ENCODE measurements at places on chromosomes 1 and 21.

DNA sequence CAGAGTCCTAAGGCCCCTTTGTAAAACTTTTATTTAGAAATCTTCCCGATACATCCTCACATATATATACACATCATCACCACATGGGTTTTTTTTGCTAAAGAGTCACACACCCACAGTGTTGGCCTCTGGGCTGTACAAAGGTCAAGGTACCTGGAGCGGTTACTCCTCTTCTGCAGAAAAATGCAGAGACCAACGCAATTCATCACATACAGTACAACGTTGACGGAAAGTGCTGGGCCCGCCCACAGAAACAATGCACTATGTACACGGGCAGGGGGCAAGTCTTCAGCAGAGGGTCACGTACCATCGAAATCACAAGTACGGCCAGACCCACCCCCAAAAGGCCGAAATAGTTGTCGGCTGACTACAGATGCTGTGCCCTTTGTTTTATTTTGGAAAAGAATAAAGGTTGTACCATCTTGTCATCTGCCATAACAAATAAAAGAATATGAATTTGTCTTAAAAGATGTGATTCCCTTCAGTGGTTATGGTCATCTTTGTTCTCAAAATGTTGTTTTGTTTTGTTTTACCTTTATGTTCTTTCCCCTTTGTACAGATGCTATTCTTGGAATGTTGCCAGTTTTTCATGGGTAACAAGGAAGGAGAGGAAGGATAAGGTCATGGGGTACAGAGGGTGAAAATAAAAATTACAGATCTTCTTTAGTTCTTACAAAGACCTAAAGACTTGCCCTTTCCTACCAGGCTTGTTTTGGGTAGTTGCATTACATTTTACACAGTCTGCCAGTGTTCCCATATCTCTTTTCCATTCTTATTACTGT, 15.6 kb downstream of the TAL1 start:
- DNase-seq: no peak

- DNase-seq: no peak
Observed at GRCh38 chr1:51989582-51990477, 670 bp downstream of the RAB3B start.

DNA sequence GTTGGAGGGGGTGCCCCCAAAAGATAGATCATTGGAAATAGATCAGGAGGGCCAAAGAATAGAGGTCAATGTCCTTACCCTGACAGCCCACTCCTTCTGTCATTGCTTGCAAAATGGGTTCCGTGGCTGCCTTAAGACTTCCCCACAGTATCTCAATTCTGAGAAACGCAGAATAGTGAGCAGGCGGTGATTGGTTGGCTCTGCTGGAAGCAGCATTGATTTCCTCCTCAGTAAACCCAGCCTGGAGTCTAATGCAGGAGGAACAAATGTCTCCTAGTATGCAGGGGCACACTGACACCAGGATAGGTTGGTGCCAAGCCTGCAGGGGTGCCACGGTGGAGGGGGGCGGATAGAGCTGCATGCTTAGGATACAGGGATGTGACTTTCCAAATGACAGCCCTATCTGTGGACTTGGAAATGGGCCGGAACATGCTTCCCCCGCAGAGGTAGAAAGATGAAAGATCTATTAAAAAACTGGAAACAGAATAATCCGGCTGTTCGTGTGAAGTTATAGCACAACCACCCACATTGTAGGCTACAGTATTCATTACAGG, 76.9 kb downstream of the BRINP2 start:
- no peak for DNase-seq

- no peak for DNase-seq
Observed at GRCh38 chr21:18468790-18469189, 65.2 kb upstream of the TMPRSS15 start.

DNA sequence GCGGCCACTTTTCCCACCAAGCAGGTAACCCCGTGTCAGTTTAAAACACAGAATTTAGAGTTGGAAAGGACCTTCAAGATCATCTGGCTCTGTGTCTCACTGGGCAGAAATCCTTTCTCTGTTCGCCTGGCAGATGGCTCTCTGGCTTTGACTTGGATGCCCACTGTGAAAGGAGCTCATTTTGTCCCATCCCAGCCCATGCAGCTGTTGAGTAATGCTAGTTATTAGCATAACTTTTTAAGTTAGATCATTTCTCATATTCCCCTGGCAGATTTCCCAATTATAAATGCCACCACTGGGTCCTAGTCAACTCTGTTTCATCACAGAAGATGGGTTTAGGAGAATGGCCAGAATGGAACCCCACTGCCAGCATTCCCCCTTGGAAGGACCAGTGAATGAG, 55.9 kb downstream of the SLC35F3 start:
- DNase-seq: no peak

- DNase-seq: no peak
Observed at GRCh38 chr1:95583661-95584210, 349.7 kb downstream of the RWDD3 start.

- DNase-seq: peak; percentile 96
Observed at GRCh38 chr1:91846007-91846638, 39.8 kb downstream of the TGFBR3 start.

- no peak for DNase-seq
Observed at GRCh38 chr1:184019506-184019905, 18.0 kb downstream of the COLGALT2 start.

- DNase-seq: no peak
Observed at GRCh38 chr1:201298396-201299381, 15.4 kb downstream of the PKP1 start.

GRCh38 chr1:65440915-65441314, 20.4 kb downstream of the LEPR start:
- DNase-seq: no peak

DNA sequence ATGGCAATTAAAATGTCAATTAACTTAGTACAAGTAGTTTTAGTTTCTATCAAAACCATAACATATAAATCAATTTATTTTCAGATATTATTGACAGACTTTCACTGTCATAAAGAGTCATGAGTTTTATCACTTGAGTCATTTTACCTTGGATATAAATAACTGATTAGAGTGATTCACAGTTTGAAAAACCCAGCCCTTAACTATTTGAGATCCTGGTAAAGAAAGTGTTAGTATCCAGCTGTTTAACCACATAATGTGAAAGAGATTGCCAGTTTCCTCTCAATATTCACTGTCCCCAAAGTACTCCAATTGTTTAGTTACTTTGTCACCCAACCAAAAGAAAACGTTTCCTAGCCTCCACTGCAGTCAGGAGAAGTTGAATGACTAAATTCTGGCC, 91.3 kb downstream of the UCHL5 start:
- DNase-seq: no peak

GRCh38 chr1:13945856-13946255, 245.9 kb downstream of the PRDM2 start:
- DNase-seq: no peak

DNA sequence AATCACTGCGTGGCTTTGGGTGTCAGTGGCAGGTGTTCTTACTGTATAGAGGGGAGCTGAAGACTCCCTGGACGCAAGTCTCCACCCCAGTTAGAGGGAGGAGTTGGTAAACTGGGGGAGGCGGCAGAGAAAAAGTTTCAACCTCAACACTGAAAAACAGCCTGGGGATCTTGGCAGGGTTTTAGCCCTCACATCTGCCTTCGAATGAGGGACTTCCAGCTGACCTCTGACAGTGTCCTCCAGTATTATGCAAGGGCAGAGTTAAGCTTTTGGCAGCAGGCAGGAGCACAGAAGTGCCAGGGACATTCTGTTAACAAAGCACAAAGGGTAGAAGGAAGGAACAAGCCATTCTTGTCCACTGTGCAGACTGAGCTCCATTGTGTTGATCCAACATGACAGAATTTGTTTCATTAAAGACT, 41.2 kb upstream of the RAB4A start:
- no peak for DNase-seq

DNA sequence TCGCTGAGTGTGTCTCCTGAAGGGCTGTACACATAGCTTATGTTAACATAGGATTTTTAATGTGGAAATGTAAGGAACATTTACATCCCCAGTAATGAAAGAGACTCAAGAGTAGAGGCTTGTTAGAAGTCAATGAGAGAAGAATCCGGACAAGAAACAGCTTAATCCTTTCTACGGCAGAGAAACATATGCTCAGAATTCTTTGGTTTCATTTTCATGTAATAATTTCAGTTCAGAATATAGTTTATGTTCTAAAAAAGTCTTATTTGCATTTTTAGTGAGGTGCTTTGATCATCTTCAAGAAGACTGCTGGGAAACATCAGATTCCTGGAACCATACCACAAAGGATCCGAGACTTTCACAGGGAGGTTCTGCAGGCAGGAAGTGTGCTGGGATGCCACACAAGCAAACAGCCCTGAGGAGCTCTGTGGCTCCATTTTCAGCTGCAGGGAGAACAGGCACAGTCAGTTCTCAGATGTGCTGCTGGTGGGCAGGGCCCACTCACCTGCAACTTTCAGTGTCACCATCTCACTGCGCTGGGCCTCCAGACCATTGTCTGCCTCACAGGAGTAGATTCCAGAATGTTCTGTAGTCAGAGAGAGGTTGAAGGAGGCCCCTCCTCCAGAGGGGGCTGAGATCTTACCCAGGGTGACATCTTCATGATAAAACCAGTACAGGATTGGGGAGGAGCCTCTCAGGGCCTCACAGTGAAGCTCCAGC, 28.4 kb downstream of the FCRL5 start:
- no peak for DNase-seq

DNA sequence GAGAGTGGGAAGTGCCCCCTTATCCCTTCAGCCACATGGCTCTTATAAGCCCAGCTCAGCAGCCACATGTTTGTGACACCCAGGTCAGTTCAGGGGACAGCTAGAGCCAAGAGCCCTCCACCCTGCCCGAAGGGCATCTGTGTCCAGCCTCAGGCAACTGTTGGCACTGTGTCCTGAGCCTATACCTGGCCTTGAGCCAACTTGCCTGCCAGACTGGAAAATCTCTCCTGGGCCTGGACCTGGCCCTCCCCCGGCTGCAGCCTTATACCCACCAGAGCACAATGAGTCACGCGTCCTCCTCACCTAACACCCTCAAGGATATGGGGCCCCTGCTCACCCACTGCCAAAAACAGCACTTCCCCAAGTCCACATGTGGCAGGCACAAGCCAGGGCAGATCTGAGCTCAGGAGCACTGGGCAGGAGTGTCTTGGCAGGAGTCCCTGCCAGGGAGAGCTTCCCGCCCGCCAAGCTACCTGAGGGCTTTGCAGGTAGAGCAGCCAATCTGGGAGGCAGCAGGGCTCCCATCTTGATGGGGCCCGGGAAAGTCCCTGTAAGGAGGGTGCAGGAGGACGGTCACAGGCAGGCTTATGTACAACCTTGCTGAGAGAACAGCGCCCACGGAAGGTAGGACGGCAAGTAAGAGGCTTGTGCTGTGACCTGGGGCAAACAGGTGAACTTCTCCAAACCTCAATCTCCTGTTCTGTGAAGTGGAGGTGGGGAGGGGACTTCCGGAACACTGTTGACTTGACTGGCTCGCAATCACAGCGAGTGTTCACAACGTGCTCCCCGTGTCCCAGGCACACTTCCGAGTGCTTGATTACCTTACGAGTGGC, 19.8 kb upstream of the HSPG2 start:
- DNase-seq: peak; percentile 50

- no peak for DNase-seq
Observed at GRCh38 chr1:40243351-40243750, 4.4 kb upstream of the TMCO2 start.

DNA sequence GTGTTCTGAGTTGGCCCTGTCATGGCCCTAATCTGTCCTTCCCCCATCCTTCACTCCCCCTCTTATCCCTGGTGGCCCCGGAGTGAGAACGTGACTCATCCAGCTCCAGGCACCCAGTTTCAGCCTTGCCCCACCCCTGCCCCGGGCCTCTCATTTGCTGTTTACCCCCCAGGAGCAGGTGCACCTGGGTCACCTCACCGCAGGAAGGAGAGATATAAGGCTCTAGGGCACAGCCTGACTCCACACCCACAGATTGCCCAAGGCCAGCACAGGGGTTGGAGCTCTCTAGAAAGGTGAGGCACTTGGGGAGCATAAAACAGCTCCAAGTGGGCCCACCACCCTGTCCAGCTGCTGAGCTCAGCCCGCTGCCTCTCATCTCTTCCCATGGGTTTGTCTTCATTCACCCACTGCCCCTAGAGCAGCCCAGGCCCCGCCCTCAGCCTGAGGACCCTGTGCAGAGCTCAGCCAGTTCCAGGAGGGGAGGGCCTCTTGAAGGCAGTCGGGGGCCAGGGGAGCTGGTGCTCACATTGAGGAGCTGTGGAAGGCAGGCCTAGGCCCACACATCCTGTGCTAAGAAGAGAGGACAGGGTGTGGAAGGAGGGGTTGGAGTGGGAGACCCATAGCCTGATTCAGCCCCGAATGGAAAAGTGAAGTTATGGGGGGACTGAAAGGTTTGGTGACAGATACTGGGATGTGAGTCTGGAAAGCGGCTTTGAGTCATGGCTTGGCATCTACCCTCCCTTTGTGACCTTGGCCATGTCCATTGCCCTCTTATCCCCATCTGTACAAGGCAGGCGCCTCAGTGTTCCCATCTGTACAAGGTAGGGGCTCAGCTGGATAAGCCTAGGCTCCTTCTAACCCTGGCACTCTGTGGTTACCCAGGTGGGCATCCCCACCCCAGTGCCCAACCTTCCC, 16.1 kb upstream of the GPR37L1 start:
- peak; percentile 82 for DNase-seq

DNA sequence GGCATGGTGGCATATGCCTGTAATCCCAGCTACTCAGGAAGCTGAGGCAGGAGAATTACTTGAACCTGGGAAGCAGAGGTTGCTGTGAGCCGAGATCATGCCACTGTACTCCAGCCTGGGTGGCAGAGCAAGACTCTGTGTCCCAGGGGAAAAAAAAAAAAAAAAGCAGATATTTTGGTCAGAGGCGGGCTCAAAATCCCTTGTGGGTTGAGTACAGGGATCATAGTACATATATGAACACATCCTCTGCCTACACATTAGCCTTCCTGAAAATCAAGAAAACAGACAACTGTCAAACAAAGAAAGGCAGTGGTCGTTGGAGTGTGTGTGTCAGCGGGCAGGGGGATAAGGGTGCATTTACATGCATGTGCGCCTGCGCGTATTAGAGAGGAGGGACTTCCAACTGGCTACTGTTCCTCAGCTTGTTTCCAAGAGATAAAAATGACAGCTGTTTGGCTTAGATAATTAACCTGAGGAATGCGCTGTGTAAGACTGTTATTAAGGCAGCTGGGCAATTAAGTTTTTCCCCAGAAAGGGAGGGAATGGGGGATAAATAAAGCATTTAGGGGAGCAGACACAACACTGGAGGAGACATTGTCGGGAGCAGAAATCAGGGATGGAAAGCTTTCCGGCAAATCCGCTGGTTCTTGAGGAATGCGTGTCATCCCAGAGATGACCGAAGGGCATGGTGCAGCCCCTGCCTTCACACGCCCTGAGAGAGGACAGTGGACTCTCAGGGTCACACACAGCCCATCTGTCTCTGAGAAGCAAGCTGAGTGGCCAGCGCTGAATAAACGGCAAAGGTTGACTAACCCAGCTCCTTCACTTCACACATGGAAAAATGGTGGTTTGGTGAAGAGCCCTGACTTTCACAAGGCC, 6.4 kb downstream of the LAMB3 start:
- no peak for DNase-seq

- no peak for DNase-seq
Observed at GRCh38 chr1:38941093-38941492, 537 bp downstream of the RHBDL2 start.

- no peak for DNase-seq
Observed at GRCh38 chr1:205015241-205015640, 27.8 kb upstream of the CNTN2 start.

- no peak for DNase-seq
Observed at GRCh38 chr1:100394285-100394684, 42.0 kb downstream of the CDC14A start.

GRCh38 chr1:21687081-21687529, 17.9 kb upstream of the RAP1GAP start:
- DNase-seq: no peak
